ENCODE measurements at places on chromosomes 6 and 20.

DNA sequence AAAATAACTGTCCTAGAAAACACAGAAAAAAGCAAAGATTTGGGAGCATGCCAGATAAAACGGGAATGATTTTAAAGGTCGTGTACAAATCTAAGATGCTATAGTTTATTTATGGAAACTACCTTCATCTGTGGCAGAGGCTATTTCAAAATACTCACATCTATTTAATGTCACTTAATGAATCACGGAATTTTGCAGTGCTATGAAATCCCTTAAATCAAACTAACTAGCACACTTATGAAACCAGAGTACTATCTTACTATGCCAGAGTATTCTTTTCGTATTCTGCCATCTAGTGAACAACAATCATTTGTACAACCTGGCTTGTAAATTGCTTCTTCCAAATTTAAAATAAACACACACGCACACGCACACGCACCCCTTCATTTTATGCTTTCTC is 77.9 kb upstream of the BMP5 start:
- no peak for DNase-seq

DNA sequence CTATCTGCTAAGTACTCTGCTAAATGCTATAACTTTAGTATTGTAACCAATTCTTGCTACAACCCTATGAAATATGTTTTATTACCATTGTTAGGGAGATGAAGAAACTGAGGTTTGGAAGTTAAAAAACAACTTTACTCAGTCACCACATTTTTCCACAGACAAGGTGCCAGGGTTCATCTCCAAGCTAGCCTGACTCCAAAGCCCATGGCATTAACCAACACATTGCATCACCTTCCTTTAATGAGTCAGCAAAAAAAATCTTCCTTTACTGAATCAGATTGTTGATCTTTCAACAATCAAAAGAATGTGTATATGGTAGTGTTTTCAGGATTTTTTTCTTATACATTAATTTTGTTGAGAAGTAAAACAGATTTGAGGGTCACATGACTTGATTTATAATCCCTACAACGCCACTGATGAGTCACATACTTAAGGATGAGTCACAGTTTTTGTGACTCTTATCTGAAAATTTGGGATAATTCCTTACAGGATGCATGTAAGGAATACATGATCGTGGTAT is 41.5 kb downstream of the MAN1A1 start:
- DNase-seq = no peak

- no peak for DNase-seq
Measured at GRCh38 chr6:161417717-161418462, 144.0 kb upstream of the AGPAT4 start.

DNA sequence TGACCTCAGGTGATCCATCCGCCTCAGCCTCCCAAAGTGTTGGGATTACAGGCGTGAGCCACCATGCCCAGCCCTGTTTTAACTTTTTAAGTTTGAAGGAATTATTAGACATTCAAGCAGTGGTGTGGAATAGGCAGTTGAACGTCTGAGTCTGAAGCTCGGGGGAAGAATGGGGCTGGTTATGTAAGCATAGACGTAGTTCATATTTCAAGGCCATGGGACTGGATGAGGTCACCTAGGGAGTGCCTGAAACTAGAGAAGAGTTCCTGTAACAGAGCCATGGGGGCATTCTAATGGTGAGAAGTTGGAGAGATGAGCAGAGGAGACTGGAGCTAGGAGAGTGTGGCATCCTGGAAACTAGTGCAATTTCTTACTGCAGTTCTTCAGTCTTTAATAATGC is 6.4 kb downstream of the CDKAL1 start:
- no peak for DNase-seq
